ENCODE measurements at places on chromosomes 1 and 21.

DNA sequence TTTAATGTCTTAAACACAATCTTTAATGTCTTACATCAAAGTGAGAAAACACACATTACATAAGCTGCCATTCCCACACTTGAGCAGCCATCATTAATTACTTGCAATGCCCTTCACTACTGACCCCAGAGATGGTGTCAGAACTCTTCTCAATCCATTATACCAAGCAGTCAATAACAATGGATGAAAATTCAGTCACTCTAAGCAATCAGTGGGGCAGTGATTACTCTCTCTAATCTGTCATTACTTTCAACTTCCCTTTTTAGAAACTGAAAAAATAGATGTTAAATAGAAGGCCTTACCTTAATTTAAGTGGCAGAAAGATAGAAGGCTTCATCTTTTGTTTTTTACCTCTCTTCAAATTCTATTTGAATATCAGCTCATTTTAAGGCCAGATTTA, 9.7 kb upstream of the FRRS1 start:
- no peak for DNase-seq

GRCh38 chr1:218353656-218354055, 8.5 kb downstream of the TGFB2 start:
- no peak for DNase-seq

GRCh38 chr1:28926629-28927265, 12.4 kb downstream of the EPB41 start:
- no peak for DNase-seq

- DNase-seq, result no peak
Observed at GRCh38 chr1:82934074-82934473, 1064.9 kb downstream of the TTLL7 start.

DNA sequence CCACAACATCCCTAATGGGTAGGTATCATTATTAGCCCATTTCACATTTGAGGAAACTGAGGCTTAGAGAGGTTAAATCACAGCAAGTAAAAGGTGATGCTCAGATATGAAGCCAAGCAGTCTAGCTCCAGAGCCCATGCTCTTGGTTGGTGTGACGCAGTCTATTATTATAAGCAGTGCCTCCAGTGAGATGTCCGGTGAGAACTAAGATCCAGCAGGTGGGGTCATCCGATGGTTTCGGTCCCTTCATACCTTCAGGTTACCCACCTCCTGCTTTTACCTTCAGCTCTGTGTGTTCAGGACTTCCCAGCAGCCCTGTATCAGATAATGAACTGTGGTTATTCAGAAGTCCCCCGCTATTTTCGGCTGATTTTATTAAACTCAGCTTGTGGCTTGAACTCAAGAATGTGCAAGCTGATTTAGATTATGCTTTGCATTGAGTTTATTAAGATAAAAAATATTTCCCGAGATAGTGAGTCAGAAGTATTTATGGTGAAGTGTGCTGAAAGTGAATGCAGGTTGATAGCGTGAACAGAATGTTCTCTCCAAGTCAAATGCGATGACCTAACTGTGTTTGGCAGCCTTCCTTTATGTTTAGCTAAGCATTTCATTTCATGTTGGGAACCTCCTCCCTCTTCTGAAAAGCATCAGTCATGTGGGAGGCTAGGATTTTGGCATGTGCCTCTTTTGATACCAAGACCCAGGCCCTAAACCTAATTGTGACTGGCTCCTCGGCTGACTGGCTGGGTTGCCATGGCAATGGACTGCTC, 160.9 kb upstream of the UBE2U start:
- DNase-seq, result no peak

- no peak for DNase-seq
Observed at GRCh38 chr1:7346070-7346596, 425.0 kb upstream of the VAMP3 start.

DNA sequence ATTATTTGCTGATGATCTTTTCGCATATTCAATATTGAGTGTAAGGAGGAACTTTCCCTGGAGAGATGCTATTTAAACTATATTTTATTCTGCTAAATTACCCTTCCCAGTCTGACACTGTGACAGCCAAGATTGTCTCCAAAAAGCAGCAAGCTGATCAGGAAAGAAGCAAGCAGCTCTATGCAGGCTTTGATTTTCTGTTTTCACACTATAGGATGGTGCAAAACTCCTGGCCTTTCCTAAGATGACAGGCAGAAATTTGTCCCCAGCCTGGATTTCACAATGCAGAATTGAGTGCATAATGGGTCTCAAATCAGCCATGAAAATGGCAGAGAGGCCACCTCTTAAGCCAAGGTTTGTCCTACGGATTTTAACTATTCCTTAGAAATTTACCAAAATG, 1.1 kb downstream of the SGIP1 start:
- DNase-seq, result no peak

DNA sequence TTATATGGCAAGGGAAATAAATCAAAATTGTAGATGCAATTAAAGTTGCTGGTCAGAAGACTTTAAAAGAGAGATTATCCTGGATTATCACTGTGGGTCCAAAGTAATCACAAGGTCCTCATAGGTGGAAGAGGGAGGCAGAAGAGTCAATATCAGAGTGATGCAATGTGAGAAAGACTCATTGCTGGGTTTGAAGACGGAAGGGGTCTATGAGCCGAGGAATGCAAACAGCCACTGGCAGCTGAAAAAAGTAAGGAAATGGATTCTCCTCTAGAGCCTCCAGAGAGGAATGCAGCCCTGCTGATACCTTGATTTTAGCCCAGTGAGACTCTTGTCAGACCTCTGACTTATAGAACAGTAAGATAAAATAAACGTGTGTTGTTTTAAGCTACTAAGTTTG, 59.8 kb upstream of the MUTYH start:
- DNase-seq, result no peak

GRCh38 chr1:201341377-201341776, 36.1 kb downstream of the TNNT2 start:
- no peak for DNase-seq

- no peak for DNase-seq
Observed at GRCh38 chr1:56448529-56449300, 130.6 kb downstream of the PLPP3 start.
